ENCODE measurements at places on chromosomes 11 and 22.
A peak's percentile ranks its signal among the peaks of the same experiment; 100 is the strongest.

- no peak for DNase-seq
These were observed 28.4 kb downstream of the TMPRSS5 start for GRCh38 chr11:113677685-113678084.

- DNase-seq: no peak
These were observed 159.7 kb downstream of the DDX10 start for GRCh38 chr11:108824545-108824944.

GRCh38 chr11:132200353-132200936 is 830.0 kb downstream of the NTM start:
- DNase-seq: no peak

DNA sequence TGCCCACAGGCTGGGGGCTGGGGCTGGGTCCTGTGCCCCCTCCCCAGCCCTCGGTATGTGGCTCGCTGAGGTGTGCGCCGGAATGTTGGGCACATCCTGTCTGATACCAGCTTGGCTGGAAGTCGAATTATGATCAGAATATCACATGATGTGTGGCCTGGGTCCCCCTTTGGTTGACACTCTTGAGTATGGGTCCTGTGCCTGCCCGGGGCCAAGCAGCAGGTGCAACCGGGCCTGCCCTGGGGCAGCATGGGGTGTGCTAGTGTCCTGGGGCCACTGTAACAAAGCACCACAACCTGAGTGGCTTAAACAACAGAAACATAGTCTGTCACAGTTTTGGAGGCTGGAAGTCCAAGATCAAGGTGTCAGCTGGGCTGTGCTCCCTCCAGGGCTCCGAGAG is 52.7 kb downstream of the PARVB start:
- no peak for DNase-seq

GRCh38 chr11:80900265-80900664 is 1459.4 kb upstream of the TENM4 start:
- no peak for DNase-seq

DNA sequence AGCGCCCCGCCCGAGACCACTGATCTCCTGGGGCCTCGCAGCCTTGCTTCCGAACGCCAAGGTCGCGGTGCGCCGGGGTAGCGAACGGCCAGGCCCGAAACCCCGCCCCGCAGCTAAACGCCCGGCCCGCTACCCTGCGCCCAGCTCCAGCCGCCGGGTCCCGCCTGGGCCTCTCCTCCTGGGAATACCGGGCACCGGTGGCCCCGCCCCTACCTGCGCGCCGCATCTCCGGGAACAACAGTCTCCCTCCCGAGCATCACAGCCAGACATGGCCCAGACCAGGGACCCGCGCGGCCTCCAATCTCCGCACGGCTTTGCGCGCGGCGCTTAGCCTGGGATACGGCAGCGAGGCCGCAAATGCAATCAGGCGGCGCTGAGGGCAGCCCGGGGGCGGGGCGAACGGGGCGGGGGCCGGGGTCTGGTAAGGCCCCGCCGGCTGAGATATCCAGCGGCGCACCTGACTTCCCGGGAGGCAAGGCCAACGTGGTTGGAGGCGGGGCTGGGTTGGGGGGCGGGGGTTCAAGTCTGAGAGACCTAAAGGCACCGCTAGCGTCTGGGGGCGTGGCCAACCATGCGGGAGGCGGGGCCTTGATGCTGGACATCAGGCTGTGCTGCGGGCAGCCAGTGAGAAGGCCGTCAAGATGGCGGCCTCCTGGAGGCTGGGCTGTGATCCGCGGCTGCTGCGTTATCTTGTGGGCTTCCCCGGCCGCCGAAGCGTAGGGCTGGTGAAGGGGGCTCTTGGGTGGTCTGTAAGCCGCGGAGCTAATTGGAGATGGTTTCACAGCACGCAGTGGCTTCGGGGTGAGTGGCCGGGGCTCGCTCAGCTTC is at the start of the genes APIP and PDHX:
Gene APIP, minus strand, starts transcription at position 365 of the 828 bp plus-strand sequence. Its CDS starts 95 bp downstream, at position 270.
Gene PDHX, plus strand, starts transcription at position 604 of the 828 bp plus-strand sequence. Its CDS starts 38 bp downstream, at position 642.
- peak; percentile 97 for DNase-seq

DNA sequence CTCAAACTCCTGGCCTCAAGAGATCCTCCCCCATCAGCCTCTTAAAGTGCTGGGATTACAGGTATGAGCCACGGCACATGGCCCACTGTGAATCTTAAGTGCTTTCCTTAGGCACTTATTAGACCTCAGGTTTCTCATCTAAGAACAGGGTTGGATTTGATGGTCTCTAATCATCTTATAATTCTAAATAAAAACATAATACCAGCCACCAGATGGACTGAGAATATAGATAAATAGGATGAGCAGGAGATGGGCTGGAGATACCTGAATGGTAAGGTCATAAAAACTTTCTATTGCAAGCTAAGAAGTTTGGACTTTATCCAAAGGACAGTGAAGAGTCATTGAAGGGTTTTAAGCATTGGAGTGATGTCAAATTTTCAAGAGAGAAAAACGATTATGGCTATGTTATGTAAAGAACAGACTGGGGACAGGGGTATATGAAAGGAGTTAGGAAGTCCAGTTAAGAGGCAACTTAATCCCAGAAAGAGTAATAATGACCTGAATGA is 85.2 kb downstream of the RELT start:
- no peak for DNase-seq

- no peak for DNase-seq
These were observed 15.0 kb upstream of the ANO1 start for GRCh38 chr11:70063121-70063520.

GRCh38 chr11:11973361-11973800 is 35.0 kb downstream of the DKK3 start:
- no peak for DNase-seq

- DNase-seq: no peak
These were observed 39.3 kb downstream of the KCNQ1OT1 start for GRCh38 chr11:2660357-2660939.

DNA sequence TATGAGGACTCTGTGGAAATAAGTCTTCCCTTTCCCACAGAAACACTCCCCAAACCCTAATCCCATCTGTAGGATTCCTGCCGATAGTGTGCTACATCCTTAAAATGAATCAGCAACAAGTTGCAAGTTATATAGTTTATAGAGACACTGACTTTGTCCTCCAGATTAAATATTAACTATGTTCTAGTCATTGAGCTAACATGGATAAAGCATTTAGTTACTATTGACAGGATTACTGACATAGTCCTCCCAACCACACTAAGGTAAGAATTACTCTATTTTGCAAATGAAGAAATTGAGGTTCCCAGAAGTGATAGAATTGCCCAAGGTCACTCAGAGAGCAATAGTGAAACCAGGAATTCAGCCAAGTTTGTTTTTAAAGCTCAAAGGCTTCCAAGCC is 1.9 kb downstream of the OR52M1 start:
- DNase-seq: no peak

- peak; percentile 87 for DNase-seq
These were observed at the start of gene EIF3L for GRCh38 chr22:37849089-37849751. EIF3L (plus strand) TSS chr22:37849419; CDS start chr22:37849450, 31 bp downstream.

- DNase-seq: no peak
These were observed 362.6 kb upstream of the CHORDC1 start for GRCh38 chr11:90585491-90585890.

DNA sequence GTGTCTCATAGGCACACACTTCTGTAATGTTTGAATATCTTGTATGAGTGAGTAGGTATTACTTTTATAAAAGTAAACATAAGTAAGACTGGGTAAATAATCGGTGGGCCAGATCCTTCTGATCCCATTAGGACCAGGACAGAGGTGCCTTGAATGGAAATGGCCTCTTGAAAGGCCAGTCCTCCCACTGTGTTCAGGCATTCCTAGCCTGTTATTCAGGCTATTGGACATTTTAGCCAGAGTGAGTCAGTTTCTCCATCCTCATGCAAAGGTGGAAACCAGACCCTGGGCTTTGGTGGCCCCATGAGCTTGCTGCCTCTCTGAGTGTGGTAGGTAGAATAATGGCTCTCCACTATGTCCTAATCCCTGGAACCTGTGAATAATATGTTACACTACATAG is 34.4 kb downstream of the C11orf96 start:
- DNase-seq: no peak

DNA sequence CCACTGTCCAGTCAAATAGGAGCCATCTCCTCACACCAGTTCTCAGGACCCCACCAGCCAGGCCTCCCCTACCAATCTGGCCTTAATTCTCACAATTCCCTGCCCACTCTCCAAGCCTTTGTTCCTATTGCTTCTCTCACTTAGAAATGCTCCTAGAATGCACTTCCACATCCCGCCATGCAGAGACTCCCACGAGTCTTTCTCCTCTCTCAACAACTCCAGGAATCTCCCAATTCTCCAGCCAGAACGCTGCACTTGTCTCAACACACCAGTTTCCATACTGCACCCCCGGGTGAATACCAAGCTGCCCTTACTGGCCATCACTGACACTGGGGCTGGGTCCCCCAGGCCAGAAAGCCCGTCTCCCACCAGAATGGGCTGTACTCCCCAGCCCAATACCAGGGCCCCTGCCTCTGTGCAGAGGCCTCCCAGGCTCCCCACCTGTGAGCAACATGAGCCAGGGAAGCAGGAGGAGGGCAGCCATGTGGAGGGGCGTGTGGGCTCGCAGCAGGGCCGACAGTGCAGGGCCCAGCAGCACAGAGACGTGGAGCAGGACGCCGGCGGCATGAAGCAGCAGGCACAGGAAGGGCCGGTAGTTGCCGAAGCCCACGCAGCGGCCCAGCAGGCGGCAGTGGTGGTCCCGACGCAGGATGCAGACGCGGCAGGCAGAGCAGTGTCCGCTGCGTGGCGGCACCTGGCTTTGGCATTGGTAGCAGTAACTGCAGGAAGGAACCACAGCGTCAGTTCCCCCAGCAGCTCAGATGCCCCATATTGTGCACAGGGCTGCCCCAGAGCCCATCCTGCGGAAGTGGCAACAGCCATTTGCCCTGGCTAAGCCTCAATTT is 2.4 kb downstream of the ZDHHC24 start:
- DNase-seq: no peak

GRCh38 chr11:127056338-127056971 is 55.9 kb upstream of the KIRREL3 start:
- DNase-seq: no peak

DNA sequence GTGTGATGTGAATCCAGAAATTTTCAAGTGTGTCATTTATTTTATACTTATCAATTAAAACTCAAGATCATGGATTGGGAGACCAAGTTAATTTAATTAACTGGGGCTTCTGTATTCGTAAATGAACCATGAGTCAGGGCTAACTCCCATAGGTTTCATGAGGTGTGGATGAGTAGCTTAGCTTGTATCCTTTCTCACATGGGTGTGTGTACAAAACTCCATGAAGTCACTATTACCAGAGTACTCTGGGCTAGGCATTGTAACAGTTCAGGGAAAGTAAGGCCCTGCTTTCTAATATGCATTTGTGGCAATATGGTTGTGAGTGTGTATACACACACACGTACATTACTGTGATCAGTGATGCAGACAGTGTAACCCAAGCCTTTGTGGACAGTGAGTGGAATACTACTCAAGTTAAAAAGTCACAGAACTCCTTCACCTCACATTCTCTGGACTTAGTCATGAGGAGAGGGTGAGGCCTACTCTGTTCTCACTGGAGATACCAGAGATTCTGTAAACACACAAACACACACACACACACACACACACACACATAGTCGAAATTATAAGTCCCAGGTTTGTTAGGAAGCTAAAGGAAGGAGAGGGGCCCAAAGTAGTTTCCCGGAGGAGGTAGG is 3.5 kb downstream of the CNTF start:
- peak; percentile 89 for DNase-seq

DNA sequence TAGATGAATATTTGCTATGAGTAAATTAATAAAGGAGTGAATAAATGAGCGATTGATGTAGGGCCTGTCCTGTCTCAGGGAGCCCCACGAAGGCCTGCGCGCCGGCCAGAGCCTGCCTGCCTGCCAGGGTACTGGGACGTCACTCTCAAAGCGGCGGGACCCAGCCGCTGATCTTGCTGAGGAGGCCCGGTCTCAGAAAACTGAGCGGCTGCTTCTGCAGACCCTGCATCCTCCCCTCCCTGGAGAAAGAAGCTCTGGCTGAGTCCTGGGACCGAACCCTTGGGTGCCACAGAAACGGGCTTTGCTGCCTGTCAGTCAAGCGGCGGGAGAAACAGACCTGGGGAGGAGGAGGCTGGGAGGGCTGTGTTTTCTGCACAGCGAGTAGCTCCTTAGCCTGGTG is 91.6 kb upstream of the B3GAT1 start:
- DNase-seq: no peak

- no peak for DNase-seq
These were observed 78.5 kb downstream of the MORC2 start for GRCh38 chr22:30889996-30890480.

GRCh38 chr11:19595840-19596751 is 116.5 kb upstream of the NAV2 start:
- DNase-seq: no peak

DNA sequence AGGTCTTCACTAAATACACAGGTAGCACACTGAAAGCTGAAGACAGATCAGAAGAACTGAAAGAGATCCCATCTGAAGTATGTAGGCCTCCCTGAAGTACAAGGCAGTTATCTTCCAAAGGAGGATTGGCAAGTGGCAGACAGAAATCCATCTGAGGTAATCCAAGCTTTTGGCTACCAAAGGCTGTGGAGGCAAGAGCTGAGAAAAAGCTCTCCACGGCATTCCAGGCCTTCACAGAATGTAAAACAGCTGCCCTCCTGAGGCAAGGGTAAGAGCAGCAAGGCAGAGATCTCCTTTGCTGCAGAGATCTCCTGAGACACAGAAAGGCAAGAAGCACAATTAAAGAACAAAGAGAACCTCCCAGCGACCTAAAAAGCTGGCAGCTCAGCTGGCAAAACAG is 19.1 kb downstream of the PIK3C2A start:
- DNase-seq: no peak

GRCh38 chr11:128299132-128299726 is 288.1 kb downstream of the ETS1 start:
- DNase-seq: no peak

- peak; percentile 19 for DNase-seq
These were observed 9.5 kb upstream of the UPB1 start for GRCh38 chr22:24485608-24486007.

GRCh38 chr11:73257342-73258103 is 14.6 kb upstream of the P2RY6 start:
- peak; percentile 97 for DNase-seq

GRCh38 chr11:94883878-94884277 is 89.5 kb downstream of the CWC15 start:
- no peak for DNase-seq

DNA sequence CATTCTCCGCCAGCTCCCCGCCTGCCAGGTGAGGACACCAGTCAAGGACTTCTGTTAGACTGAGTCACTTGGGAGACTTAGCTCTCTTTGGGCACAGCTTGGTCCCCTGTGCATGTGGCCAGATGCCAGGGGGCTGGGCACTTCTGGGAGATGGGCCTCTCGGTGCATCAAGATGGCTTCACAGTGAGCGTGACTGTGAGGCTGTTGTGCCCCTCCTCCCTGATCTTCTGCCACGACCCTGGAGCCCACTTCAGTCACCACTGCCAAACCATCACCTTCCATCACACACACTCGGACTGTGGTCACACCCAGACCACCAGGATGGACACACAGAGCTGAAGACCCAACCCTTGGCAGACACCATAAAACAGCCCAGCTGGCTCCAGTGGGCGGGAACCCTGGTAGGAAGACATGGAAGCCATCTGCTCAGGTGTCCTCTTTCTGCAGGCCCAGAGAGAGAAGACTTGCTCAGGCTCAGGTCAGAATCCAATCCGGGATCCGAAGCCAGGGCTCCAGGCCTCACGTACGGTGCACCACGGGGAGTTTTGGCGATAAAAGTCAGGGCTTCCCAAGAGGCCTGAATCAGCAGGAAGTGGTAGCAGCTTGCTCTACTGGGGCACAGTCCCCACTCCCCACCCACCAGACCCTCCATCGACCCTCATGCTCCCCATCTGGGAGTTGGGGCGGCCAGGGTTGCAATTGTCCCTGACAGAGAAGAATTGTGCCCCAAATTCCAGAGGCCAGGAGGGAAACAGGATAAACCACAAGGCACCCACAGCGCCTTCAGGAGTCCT is 29.8 kb upstream of the CD5 start:
- no peak for DNase-seq

GRCh38 chr11:70644343-70645060 is 246.2 kb downstream of the CTTN start:
- no peak for DNase-seq

GRCh38 chr11:69984457-69985261 is 93.5 kb upstream of the ANO1 start:
- no peak for DNase-seq

Data from ACHN (cell line).